Amniotic stem cell (primary cell): ENCODE measurements at places on chromosomes 4 and X.
A peak's percentile ranks its signal among the peaks of the same experiment; 100 is the strongest.

GRCh38 chr4:36417146-36417545, 135.7 kb downstream of the DTHD1 start:
- DNase-seq: no peak

DNA sequence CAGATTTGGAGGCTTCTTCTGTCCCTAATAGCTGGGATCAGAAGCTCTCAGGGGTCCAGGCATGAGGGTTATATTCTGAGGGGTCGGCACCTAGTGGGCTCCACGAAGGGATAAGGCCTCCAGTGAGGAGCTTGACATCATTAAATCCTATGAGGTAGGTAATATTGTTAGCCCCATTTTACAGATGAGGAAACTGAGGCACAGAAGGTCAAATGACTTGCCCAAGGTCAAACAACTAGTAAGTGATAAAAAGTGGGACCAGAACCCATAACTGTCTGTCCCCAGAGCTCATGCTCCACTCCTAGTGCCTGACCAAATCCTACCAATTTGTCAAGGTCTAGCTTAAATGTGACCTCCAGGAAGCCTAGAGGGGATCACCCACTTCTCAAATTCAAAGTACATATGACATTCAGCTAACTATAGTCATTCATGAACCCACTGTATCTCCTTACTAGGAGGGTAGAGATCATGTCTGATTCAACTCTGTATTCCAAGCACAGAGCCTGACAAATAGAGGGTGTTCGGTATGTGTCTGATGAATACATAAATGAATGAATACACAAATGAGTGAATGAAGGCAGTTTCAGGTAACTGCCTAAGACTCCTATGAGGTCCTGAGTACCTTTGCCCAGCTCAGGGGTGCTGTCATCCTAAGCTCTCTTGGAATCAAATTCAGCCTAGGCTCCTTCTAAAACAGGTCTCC, 43.3 kb downstream of the SMC1A start:
- DNase-seq: no peak

GRCh38 chrX:22516893-22517292, 244.2 kb downstream of the CBLL2 start:
- DNase-seq: no peak

DNA sequence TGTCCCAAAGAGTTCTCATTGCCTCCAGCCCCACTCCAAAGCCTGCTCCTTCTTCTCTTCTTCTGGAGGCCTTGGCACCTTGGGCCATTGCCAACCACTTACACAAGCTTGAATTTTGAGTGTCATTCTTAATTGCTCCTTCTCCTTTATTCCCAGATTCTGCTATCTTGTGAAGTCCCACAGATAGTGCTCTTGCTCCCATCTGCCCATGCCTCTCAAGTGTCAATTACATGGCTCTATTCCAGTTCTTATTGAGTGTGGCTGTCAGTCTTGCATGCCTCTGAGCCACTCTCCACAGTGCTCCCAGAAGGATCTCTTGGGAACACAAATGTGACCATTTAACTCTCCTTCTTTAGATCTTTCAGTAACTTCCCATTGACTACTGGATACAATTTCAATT, 117.3 kb upstream of the SFRP2 start:
- DNase-seq: no peak

DNA sequence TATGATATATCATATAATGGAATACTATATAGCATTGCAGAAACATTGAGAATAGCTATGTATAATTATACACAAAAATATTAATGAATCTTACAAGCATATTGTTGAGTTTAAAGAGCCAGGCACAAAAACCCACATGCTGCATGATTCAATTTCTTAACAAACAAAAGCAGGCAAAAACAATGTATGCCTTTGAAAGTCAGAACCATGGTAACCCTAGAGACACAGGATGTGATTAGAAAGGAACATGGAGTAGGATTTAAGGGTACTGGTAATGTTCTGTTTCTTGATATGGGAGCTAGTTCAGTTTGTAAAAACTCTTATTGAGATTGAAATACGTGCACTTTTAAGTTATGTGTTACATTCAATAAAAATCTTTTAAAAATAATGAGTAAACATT, 21.5 kb downstream of the CXCL8 start:
- no peak for DNase-seq

- DNase-seq: no peak
These were observed 23.3 kb upstream of the RNF4 start for GRCh38 chr4:2445571-2445970.

DNA sequence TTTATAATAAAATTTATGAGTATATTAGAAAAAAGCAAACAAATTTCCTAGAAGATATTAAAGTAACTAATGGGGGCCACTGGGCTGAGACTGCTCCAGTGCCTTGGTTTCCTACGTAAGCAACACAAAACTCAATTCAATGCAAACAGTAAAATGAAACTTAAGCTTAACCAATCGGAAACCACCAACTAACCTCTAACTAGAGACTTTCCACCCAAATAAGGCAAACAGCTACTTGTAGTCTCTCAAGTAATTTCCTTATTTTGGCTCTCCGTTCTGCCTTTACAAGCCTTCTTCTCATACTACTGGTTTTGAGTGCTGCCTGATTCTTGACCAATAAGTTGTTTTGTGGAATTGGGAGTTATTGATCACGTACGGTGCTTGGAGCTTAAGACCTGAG, 167.3 kb upstream of the VEGFC start:
- no peak for DNase-seq

DNA sequence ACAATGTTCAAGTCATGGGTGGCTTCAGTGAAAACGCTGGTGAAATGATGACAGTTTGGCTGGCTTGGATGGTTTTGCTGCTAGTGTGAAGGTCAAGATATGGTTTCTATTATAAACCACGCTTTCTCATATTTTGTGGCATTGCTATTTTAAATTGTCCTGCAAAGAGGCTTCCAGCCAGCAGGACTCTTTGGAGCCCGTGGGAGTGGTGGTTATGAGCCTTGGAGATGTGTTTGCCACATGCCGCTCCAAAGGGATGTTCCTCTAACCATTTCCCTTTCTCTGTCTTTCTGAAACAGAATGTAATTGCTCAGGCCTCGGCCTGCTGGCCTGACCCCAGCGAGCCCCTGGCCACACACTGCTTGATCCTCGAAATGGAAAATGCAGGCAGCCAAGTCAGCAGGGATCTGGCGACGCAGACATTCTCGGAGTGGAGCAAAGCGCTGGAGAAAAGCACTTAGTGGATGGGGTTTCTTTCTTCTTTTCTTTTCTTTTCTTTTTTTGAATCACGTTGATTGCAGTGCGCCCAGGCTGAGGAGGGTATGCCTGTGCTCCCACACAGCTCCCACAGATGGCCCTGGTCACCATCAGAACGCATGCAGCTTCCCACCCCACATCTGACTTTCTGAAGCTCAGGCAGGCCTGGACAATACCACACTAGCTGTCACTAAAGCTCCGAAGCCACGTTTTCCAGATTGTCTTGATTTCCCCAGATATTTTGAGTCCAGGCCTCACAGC, 114.0 kb downstream of the ENPP6 start:
- DNase-seq: no peak

- DNase-seq: no peak
These were observed at the start of gene SORBS2 for GRCh38 chr4:185811509-185812364. Gene SORBS2 (minus strand): TSS chr4:185812194. CDS start chr4:185690571, 121,623 bp downstream.

DNA sequence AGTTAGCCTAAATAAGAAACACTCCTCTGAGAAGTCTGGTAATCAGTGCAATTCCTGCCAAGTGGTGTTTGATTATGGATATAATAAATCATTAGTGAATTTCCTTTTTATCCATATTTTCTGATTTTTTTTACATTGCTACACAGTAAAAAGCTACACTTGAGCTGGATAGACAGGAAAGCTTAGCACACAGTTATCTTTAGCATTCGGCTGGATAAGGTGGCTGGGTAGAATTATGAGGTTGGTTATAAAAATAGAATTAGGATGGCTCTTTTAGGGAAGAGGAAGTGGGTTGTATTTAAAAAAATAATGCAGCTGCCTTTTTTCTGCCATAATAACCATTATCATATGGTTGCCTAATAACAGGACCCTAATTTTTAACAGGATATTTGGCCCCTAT, 460.6 kb downstream of the NAF1 start:
- no peak for DNase-seq

- DNase-seq: no peak
These were observed 57.4 kb downstream of the SPOCK3 start for GRCh38 chr4:167176723-167177367.

- no peak for DNase-seq
These were observed 42.1 kb downstream of the SLC9A7 start for GRCh38 chrX:46716796-46717195.

GRCh38 chr4:165158762-165159161, 46.1 kb upstream of the TMEM192 start:
- DNase-seq: no peak

DNA sequence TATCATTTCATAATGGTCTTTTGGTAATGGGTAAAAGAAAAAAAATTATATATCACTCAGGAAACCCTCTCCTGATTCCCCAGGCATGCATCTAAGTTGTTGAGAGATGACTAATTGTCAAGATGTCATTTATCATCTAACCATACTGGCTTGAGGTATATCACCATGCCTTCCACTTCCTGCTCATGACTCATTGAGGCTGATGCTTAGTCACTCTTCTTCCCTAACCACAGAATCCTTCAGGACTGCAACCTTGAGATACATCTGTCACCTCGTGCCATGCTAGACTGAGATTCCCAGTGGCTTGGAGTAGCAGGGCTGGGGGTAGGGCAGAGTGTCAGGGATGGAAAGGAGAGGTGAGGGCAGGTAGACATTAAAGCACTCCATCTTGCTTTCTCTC, 782.5 kb upstream of the INTU start:
- DNase-seq: peak; percentile 85
